Neural crest cell (in vitro differentiated cells): ENCODE measurements at places on chromosomes 6 and 20. TPM values are rescaled to one million over a fixed set of nuclear protein-coding genes. Genes with fewer than 3 reads are reported as not detected.
A peak's percentile ranks its signal among the peaks of the same experiment; 100 is the strongest.

- no peak for DNase-seq
Measured at GRCh38 chr6:46502486-46503119, 11.4 kb upstream of the RCAN2 start.

DNA sequence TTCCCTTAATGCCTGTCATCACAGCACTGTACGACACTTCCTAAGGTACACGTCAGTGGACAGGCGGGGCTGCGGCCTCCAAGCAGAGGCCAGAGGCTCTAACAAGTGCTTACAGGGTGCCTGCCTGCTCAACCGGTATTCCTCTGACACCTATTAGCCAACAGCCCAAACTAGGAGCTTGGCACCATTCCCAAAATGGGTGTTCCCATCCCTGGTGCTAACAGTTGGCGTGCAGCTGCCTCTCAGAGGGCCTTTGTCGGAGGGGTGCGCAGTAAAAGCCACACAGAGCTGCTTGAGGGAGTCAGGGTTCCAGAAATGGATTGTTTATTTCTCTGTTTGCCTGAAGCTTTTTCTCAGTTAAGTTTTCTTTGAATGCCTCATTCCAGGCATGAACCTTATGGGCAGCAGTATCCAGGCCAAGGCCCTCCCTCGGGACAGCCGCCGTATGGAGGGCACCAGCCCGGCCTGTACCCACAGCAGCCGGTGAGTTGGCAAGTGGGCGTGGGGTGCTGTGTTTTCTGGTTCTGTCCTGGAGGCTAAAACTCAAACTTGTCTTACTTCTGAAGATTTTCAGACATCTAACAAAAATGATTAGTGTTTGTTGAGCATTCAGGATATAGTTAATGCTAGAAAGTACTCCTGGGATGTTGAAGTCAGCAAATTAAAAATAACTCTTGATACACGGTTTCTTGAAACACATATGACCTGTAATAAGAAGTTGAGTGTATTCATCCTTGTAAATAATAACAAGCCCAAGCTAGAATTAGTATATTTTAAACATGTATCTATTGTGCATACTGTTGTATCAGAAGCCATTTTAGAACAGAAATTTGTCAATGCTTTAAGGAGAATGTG is 124.7 kb downstream of the TMEM242 start:
- no peak for DNase-seq

GRCh38 chr6:69622924-69623323 is 173.9 kb downstream of the LMBRD1 start:
- no peak for DNase-seq

DNA sequence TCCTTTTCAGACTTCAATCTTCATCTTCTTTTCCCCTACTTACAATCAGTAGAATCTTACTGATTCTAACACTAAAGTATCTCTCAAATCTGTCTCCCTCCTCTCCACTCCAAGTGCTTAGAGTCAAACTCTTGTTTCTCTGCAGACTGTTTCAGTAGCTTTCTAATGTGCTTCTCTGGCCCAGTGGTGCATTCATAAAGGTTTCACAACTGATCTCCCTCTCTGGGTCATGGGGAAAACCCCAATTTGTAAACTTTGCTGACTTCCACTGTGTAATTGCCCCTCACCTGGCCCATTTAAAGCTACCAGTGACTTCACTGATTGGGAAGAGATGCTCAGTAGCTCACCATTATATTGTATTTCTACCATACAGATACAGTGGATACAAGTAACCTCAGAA is 183.6 kb downstream of the FAXC start:
- DNase-seq: no peak

DNA sequence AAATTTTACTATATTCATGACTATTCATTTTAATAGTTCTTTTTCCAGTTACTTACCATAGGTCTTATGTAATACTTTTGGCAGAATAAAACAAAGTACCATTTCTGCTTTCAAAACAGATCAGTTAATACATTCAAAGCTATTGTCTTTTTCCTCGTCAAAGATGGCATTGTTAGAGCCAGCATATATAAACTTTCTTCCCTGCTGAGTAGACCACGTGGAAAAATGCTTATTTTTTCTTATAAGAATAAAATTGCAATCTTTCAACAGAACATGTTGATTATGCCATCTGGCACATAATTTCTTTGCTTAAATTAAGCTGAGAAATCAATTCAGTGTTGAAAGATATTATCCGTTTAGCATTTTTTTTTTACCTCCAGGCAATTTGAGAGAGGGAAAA is 34.9 kb upstream of the EXOC2 start:
- no peak for DNase-seq

GRCh38 chr20:49288784-49289696 is 11.2 kb upstream of the ZNFX1 start:
- no peak for DNase-seq

- DNase-seq: peak; percentile 90
Measured at GRCh38 chr20:37527638-37528445, at the start of gene BLCAP. Gene BLCAP (minus strand): TSS chr20:37527876. CDS start chr20:37519174, 8,702 bp downstream.

DNA sequence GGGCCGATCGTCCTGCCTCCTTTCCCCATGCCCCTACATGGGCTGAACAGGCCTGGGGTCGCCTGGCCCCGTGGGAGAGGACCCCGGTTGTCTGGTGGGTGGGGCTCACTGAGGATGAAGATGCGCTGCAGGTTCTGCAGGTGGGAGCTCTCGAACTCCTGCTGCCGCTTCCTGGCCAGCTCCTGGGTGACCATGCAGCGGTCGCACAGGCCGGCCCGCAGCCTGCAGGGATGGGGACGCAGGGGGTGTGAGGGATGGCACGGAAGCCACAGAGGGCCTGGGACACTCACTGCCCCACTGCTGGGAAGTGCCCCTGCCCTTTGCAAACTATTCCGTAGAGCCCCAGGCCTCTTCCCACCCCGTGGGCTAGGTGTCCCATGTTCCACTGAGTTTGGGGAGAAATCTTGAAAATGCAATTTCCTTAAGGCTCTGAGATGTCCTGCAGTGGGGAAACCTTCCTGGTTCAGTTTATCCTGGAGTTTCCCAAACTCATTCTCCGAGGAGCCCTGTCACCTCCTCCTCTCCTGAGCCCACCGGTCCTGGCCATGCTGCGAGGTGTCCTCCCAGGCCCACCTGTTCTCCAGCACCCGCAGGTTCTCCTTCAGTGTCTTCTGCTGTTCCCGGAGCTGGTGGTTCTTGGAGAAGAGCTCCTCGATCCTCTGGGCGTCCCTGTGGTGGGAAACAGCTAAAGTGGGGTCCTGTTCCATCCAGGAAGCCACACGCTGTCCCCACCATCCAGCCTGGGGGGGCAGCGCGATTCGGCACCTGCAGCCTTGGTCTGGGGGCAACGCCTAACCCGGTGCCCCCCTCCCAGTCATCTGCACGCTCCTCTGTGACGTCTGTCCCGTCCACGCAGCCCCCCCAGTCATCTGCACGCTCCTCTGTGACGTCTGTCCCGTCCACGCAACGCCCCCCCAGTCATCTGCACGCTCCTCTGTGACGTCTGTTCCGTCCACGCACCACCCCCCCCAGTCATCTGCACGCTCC is 9.9 kb upstream of the CABLES2 start:
- DNase-seq: no peak

GRCh38 chr6:119137194-119138072 is 59.0 kb upstream of the FAM184A start:
- DNase-seq: no peak

GRCh38 chr6:31204751-31205145 is 34.3 kb upstream of the POU5F1 start:
- DNase-seq: no peak

Gene PAK5
- total RNA-seq: 1.8 and 2.0 TPM in 2 replicates

Gene MCCD1
- total RNA-seq: not detected in 2 replicates

Gene DLK2
- 1.5 and 1.6 TPM in 2 replicates for total RNA-seq

Gene LCA5
- 4.6 and 4.7 TPM in 2 replicates for total RNA-seq

Gene NRN1
- 1.3 and 1.5 TPM in 2 replicates for total RNA-seq

Gene RIPPLY2
- total RNA-seq: 0.66 and 0.72 TPM in 2 replicates

Gene TNFAIP3
- total RNA-seq: 2.9 TPM in 2 replicates

Gene DUSP15
- total RNA-seq: 13.5 and 13.7 TPM in 2 replicates

Gene DYNLT2
- 2.8 TPM in 2 replicates for total RNA-seq
